ENCODE measurements at places on chromosomes 3 and 15.

- no peak for DNase-seq
Observed at GRCh38 chr3:70857916-70858315, 545.5 kb upstream of the MDFIC2 start.

- DNase-seq, result no peak
Observed at GRCh38 chr3:161957467-161957866, 460.9 kb downstream of the OTOL1 start.

- no peak for DNase-seq
Observed at GRCh38 chr15:35466476-35466875, 79.5 kb downstream of the DPH6 start.

DNA sequence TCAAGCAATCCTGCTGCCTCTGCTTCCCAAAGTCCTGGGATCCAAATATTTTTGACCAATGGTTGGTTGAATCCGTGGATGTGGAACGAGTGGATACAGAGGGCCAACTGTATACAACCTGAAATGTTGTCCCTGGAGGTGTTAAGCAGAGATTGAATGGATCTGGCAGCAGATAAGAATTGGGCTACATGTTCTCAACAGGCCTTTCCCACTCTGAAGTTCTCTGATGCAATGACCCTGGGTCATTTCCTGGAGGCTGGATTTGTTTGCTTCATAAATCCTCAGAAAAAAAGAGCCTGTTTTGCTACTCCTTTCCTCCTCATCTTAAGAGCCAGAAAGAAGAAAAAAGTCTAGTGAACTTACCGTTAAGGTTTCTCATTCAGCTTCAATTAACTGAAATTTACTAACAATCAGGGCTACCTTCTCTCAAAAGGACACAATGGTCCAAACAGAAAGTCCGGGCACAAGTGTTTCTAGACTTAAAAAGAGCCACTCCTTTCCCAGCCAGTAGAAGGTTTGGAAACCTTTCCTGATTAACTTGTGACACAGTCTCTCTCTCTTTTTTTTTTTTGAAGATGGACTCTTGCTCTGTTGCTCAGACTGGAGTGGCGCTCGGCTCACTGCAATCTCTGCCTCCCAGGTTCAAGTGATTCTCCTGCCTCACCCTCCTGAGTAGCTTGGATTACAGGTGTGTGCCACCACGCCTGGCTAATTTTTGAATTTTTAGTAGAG, 6.5 kb downstream of the ARHGEF3 start:
- no peak for DNase-seq

DNA sequence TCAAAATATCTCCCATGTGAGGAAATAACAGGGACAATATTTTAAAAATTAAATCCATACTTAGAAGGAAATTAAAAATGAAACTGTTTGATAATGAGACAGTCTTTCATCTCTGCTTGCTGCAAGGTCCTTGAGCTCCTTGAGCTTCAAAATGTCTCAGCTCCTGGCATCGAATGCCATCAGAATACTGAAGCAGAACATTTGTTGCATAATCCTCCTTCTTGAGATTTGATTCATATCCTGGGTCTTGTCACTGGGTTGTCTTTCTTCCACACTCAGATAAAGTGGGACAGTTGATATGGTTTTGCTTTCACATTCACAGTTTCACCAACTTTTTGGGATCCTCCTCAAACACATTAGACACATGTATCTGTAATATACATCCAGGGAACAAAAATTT, 27.8 kb downstream of the COL8A1 start:
- DNase-seq, result no peak

DNA sequence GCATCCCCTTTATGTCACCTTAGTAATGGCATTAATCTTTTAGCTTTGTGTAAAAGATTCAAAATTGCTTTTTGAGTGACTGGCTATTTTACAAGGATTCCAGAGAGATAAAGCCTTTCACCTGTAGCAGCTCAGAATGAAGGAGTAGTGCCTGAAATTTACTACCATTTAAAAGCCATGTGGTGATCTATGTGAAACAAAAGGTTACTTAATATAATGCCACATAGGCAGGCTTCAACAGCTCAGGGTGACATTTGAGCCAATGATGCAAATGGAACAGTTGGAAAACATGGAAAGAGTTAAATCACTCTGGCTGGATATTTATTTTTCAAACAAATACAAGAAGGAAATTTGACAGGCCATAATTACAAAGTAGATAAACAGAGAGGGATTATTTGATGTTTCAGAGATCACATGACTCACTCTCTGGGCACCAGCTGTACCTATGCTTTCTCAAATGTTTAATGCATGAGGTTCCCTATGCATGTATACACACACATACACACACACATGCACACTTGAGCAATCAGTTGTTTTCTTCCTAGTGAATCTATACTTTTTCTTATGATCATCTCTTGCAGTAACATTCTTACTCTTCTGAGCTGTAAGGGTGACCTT, 171.5 kb downstream of the ZMAT3 start:
- no peak for DNase-seq

GRCh38 chr3:130342821-130343661, 2.4 kb upstream of the COL6A5 start:
- no peak for DNase-seq

GRCh38 chr15:82663186-82663600, 16.0 kb upstream of the CPEB1 start:
- peak; percentile 3 for DNase-seq

- DNase-seq, result no peak
Observed at GRCh38 chr15:38768970-38769369, 204.4 kb upstream of the RASGRP1 start.

DNA sequence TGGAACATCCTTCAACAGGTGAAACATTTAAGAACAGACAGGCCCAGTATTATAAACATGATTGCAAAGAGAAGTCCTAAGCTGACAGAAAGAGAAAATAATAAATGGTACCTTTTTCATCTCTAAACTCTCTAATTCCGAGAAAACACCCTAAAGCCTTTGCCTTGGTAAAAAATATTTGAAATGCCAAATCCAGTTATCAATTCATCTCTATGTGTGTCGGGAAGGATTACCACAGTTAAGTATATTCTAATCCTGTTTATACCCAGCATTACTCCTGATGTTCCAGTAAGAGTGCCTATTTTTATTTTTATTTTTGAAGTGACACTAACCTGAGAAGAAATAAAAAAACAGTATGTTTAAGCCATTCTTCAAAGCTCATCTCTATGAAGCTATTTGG, 219.3 kb upstream of the NANOGP8 start:
- no peak for DNase-seq

- no peak for DNase-seq
Observed at GRCh38 chr3:113086560-113087461, 96.0 kb downstream of the GTPBP8 start.

GRCh38 chr3:183449791-183450190, 21.4 kb upstream of the MCF2L2 start:
- no peak for DNase-seq

GRCh38 chr3:180277041-180277440, 240.3 kb upstream of the PEX5L start:
- no peak for DNase-seq

- no peak for DNase-seq
Observed at GRCh38 chr15:75577401-75578172, 1.5 kb downstream of the PTPN9 start.

DNA sequence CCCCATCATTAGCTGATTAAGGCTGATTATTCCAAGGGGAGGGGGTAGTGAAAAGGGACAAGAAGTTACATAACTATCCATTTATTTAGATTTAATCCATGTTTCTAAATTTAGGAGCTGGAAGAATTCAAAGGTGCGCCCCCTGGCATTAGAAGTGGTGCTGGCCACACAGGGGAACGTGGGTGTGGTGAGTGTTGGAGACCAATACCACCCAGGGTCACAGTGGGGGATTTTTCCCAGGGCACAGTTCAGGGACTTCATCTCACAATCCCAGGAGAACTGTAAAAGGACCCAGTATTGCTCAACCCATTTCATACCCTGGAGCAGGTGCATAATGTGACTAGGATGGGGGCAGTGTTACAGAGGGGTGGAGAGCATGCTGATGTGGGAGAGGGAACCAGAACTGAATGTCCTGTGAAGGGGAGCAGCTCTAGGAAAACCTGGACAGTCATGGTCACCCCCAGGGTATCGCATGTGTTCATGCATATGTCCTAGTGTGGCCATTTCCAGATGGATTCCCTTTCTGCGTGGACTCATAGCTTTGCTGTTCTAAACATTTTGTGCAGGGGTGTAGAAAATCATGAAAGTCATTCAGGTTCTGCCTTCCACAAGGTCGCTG, 110.3 kb downstream of the LSM3 start:
- DNase-seq, result no peak

DNA sequence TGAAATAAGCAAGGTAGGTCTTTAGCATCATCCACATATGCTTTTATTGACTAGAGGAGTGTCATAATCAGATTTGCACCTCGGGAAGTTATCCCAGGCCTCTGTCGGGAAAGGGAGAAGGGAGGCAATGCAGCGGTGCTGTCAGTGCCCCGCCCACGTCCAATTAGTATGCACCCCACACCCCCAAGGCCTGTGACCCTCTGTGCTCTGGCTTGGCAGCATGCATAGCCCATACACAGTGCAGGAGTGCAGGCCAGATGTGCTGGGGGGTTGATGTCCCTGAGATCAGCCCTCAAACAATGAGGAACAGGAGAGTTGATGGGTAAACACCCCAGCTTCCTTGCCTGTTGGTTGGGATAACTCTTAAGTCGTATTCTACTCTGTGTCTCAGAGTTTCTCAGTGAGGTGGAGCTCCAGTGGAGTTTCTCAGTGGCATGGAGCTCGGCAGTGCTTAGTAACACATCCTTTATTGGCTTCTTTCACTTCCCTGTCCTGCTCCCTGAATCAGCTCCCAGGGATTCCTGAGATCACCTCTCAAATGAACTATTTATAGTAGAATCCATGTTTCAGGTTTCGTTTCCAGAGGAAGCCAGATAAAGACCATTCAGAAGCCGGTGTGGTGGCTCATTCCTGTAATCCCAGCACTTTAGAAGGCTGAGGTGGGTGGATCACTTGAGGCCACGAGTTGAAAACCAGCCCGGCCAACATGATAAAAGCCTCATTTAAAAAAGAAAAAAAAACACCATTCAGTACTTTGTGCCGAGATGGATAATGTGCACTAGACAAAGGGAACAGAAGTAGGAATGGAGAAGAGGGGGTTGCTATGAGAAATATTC, 26.7 kb upstream of the NDUFB4 start:
- DNase-seq, result no peak

DNA sequence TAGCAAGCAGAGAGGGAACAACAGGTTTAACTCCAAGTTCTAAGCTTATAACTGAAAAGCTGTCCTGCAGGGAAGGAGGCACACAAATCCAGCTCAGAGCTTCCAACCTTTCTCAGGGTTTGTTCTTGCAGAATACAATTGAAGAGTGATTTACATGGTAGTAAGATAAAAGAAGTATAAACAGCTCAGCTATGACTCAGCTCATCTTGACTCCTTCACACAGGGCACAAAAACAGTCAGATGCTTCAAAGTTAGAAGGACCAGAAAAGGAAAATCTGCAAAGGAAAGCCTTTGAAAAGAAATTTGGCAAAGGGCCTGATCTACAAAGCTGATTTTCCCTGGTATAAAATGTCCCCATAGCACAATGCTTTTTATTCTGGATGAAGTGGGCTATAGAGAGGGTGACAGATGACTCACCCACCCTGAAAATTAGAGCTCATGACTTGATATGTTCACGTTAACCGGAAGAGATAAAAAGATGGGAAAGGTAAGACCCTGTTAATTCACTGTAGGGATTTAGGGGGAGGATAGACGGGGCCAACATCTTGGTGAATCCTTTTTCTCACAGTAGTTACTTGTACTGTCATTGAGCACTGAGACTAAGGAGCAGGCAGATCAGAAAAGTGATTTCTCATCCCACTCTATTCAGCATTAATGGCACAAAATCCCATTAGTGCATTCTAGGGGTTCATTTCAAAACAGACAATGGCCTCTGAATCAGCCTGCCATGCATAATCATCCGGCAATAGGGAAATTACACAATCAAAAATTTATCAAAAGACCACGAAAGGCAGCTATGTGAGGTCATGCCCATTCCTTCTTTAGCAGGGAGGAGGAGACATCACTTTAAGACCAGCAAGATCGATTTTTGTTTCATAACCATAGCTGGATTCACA, 143.5 kb downstream of the GAP43 start:
- DNase-seq, result no peak

DNA sequence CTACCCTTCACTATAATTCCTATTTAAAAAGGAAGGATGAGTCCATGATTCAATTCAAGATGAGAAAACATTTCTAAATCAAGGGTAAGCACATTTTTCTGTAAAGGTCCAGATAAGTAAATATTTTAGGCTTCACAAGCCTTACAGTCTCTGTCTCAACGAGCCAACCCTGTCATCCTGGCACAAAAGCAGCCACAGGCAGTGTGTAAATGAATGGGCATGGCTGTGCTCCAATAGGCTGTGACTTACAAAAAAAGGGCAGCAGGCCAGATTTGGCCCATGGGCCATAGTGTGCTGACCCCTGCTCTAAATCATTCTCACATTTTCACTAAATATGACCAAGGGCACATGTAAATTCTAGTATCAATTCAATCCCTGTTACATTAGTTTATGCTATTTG, 200.4 kb downstream of the WNT5A start:
- DNase-seq, result no peak

DNA sequence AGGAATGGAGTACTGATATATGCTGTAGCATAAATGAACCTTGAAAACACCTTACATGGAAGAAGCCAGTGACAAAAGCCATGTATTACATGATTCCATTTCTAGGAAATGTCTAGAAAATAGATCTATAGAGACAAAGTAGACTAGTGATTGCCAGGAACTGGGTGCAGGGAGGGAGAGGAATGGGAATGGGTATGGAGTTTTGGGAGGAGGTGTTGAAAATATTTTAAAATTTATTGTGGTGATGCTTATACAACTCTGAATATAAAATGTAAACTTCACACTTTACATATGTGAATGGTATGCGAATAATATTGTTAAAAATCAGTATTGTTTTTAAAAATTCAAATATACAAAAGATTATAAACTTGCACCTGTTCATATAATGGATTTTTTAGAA, 22.5 kb downstream of the ATP1B3 start:
- DNase-seq, result no peak

GRCh38 chr3:141530415-141530768, 43.6 kb downstream of the RASA2 start:
- DNase-seq, result no peak

- no peak for DNase-seq
Observed at GRCh38 chr15:43361313-43361903, 9.4 kb downstream of the ZSCAN29 start.

DNA sequence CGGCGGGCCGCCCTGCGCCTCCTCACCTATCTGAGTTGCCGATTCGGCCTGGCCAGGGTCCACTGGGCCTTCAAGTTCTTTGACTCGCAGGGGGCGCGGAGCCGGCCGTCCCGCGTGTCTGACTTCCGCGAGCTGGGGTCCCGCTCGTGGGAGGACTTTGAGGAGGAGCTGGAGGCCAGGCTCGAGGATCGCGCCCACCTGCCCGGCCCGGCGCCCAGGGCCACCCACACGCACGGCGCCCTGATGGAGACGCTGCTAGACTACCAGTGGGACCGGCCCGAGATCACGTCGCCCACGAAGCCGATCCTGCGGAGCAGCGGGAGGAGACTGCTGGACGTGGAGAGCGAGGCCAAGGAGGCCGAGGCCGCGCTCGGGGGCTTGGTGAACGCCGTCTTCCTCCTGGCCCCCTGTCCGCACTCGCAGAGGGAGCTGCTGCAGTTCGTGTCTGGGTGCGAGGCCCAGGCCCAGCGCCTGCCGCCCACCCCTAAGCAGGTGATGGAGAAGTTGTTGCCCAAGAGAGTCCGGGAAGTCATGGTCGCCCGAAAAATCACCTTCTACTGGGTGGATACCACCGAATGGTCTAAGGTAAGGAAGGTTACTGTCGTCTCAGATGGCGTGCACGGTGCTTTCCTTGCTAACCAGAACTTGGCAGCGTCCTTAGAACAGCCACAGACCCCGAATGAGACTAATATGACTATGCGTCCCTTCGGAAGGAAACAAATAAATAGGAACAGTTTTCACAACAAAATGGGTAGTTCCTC, 567 bp downstream of the TICRR start:
- DNase-seq, result no peak
